ENCODE measurements at places on chromosomes 6 and 20.

DNA sequence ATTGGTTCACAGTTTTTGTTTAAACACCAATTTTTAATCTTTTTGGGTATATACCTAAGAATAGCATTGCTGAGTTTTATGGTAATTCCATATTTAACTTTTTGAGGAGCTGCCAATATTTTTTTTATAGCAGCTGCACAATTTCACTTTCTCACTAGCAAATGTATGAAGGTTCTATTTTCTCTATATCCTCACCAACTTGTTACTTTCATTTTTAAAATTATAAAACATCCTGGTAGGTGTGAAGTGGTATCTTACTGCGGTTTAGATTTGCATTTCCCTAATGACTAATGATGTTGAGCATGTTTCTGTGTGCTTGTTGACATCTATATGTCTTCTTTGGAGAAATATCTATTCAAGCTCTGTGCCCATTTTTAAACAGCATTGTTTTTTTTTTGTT lies 452.1 kb downstream of the GRIK2 start:
- no peak for DNase-seq

DNA sequence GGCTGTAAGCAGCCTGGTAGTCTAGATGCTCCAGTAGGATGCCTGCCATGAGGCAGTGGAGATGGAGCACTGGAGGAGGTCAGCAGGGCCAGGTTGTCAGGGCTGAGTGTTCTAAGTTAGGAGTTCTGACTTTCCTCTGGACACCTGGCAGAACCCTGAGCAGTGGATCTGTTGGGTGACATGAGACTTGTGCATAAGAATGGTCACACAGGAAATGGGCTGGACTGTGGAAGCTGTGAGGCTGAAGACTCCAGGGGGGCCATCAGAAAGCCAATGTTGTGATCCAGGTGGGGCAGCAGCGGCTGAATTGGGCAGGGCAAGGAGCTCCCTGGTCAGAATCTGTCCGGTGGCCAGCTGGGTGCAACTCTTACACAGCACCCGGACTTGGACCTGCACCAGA lies 23.9 kb upstream of the C20orf203 start:
- no peak for DNase-seq

DNA sequence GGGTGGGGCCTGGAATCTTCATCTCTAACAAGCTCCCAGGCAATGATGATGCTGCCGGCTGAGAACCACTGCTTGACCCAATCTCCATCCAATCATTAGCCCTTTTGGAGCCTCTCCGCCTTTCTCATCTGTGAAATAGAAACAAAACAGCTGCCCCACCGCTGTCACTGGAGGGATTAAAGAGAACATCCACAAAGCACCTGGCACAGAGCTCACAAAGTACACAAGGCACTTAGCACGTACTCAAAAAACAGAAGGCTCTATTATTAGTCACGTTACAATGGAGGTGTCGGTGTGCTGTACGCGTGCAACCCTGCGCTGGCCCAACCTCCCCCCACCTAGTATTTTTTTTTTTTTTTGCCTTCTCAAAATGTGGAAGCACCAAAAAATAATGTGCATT lies 213.5 kb upstream of the ARID1B start:
- DNase-seq = no peak

- DNase-seq = no peak
Measured at GRCh38 chr6:54971825-54972224, 125.3 kb downstream of the FAM83B start.

GRCh38 chr20:51930775-51931174 lies 128.5 kb upstream of the SALL4 start:
- no peak for DNase-seq

DNA sequence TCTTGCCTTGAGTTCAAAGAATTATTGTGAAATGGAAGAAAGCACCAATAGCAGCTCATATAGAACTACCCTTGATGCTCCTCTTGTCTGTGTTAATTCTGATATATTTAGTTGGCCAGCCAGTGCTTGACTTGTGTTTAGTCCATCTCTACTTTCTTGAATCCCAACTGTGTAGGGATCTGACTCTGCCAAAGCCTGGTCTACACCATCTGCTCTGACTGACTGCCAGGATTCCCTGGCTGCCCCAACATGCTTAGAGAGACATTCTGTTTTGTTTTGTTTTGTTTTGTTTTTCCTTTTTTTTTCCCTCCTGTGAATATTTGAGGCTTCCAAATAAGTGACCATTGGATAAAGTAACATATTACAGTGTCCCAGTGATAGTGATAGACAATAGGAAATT lies 953.7 kb upstream of the MANEA start:
- DNase-seq = no peak

DNA sequence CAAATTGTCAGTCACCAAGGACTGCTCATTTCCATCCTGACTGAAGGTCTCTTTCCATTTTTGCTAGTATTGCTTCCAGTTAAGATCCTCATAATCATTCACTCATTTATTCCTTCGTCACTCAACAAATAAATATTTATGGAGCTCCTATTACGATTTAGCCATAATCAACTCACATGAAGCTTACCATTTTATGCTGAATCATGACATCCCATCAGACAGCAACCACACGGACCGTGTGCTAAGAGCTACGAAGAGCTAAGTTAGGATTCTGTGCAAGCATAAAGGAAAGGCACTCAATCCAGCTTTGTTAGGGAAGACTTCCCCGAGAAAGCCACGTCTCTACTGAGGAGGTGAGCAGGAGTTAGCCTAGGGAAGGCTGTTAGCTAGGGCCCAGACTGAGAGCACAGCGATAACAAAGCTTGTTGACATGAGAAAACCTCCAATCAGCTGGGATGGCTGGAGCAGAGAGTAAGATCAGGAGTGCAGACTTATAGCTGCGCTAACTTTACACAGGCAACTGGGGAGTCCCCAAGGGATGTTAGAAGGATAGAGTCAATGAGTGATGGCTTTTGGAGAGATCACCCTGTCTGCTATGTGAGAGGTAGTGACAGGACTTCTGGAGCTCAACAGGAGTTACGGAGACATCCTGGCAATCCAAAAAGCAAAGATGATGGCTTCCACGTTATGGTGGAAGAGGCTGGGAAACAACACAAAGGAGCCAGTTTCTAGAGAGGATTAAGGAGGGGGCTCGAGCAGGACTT lies 2.6 kb upstream of the GID8 start:
- DNase-seq = no peak

DNA sequence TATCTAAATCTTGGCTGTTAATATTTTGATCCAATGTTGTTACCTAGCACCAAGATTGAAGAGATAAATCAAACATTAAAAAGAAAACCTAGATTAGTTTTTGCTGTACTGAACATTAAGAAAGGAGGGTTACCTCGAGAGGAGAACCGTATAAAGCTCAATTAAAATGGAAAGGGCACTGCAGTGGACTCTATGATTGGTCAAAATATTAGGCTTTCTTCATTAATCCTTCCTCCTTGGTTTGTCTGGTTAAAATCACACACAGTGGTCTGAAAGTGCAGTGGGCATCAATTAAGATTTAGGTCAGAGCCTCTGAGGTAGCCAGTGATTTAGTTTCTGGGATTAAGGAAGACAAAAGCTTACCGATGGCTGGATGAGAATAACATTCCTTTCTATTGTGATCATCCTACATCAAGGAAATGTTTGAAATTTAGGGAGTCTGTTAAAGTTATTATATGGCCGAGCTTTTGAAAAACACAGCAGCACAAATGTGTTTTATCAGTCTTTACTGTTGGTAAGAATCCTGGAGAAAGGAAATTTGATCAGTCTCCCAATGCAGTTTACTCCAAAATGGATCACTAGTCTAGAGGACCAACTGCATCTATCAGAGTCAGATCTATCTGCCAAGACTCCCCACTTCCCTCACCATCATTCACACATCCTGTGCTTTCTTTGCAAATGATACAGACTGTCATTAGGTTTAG lies 134.6 kb upstream of the NEDD9 start:
- no peak for DNase-seq

- no peak for DNase-seq
Measured at GRCh38 chr20:56371977-56372376, 13.2 kb downstream of the FAM210B start.

- peak; percentile 18 for DNase-seq
Measured at GRCh38 chr6:28081486-28081751, 1.1 kb downstream of the ZNF165 start.

- DNase-seq = no peak
Measured at GRCh38 chr6:49155316-49155715, 307.7 kb downstream of the MMUT start.

All from stimulated activated CD4-positive, alpha-beta T cell treated with anti-CD3 and anti-CD28 coated beads, Interleukin-15, amount 100 ng/mL, for 24 hours (primary cell).